SHP77 (cell line): ENCODE measurements at places on chromosomes 16 and 17.

GRCh38 chr17:31434727-31435050 lies 43.2 kb downstream of the RAB11FIP4 start:
- no peak for DNase-seq

GRCh38 chr17:43994272-43995149 lies 9.9 kb upstream of the NAGS start:
- DNase-seq: peak; percentile 29

GRCh38 chr17:58236394-58236793 lies 2.0 kb upstream of the LPO start:
- no peak for DNase-seq

- DNase-seq: no peak
Measured at GRCh38 chr17:6543079-6544010, 13.0 kb downstream of the PITPNM3 start.

DNA sequence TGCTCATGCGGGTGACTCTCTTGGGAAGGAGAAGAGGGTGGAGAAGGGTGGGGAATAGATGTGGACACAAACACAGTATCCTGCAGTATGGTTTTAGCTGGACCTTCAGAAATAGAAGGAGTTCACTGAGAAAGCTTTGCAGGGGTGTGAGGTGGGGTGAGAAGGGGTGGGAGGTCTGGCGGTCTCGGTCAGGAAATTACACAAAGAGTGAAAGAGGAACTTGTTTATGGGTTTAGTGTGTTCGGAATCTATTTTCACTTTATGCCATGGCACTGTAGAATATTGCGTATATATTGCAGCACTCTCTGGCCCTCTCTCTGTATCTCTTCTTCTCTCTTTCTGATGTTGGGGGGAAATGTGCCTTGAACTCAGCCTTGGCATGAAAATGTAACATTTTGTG lies 148.2 kb upstream of the GOT2 start:
- DNase-seq: no peak

GRCh38 chr17:74699236-74699635 lies 13.5 kb downstream of the CD300LF start:
- DNase-seq: no peak

GRCh38 chr16:20946015-20946629 lies 45.6 kb downstream of the LYRM1 start:
- no peak for DNase-seq

- DNase-seq: no peak
Measured at GRCh38 chr17:32807577-32807976, 69.3 kb downstream of the MYO1D start.

DNA sequence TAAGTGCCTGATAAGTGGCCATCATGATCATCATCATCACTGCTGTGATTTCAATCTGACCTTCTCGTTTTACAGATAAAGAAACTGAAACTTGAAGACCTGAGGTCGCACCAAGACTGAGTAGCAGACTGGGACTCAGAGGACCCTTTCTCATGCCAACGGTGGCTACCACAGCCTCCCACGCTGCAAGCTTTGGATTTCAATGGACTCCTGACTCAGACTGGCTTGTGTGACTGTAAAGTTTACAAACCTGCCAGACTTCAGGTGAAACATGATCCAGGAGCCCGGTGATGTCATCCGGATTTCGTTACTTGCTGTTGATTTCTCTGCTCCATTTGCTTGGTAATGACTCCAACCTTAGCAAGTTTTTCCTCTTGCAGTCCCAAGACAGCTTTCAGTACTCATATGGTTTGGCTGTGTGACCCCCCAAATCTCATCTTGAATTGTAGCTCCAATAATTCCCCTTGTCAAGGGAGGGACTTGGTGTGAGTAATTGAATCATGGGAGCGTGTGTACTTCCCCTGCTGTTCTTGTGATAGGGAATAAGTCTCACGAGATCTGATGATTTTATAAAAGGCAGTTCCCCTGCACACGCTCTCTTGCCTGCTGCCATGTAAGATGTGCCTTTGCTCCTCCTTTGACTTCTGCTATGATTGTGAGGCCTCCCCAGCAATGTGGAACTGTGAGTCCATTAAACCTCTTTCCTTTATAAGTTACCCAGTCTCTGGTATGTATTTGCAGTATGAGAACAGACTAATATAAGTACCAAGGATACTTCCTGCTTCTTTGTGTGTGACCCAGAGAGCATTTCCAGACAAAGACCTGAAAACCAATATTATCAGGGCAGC lies 26.7 kb upstream of the IRX6 start:
- no peak for DNase-seq

- no peak for DNase-seq
Measured at GRCh38 chr16:30368122-30368791, 2.0 kb downstream of the TBC1D10B start.

DNA sequence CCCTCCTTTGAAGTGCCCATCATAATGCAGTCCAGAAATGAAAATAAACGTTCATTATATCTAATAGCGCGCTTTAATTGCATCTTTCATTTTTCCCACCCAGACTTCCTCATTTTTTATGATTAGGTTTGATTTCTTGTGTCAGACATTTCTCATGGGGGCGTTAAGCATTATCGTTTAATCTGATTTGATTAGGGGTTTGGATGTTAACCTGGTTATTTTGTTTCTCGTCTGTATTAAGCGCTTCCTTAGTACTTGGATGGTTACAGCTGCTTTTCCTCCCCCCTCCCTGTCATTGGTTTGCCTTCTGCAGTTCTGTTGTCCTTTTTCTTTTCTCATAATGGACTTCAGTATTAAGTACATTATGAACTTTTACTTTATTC lies 540 bp downstream of the MFSD11 start:
- no peak for DNase-seq

GRCh38 chr16:57530104-57530521 lies 6.3 kb downstream of the CCDC102A start:
- DNase-seq: peak; percentile 38

- DNase-seq: no peak
Measured at GRCh38 chr16:68724797-68725196, 12.3 kb upstream of the CDH1 start.

DNA sequence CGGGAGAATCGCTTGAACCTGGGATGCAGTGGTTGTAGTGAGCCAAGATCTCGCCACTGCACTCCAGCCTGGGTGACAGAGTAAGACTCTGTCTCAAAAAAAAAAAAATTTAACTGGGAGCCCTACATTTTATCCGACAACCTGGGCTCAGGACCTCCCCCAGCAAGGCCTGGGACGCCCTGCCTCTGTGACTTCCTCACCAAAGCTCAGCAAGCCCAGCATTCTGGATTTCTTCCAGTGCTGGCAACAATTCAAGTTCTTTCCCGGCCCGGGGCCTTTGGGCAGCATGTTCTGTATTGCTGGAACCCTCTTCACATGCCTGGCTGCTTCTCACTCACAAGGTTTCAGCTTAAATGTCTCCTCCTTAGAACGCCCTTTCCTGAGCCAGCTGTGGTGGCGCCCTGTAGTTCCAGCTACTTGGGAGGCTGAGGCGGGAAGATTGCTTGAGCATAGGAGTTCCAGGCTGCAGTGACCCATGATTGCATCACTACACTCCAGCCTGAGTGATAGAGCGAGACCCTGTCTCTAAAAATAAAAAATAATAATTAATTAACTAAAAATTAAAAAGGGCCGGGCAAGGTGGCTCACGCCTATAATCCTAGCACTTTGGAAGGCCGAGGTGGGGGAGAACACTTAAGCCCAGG lies 15.9 kb upstream of the MEIOB start:
- no peak for DNase-seq

DNA sequence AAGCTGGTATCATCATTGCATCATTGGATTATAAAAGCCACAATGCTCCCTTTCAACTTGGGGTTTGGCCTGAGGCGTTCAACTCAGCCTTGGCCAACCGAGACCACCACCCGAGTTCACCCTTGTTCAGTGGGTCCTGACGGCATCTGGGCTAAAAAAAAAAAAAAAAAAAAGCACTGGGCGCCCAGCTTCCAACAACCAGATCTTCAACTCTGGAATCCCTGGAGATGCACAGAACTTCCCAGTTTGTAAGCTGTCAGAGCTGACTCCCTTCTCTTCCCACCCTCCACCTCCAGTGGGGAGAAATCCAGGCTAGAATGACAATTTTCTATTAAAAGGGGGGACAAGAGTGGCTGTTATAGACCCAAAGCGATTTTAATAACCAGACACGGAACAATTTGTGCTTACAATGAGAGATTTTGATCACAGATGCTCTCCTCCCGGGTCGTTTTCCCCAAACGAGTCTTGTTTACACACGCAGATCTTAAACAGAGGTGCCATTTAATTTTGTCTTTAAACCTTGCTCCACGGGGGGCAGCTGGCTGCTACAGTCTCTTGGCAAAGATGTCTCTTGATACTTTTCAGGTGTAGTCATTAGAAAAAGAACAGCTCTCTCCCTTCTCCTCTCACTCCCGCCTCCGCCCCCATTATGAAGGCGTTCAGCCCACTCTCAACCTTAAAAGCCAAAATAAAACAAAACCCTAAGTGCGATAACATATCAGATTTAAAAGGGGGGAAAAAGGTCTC lies 26.9 kb downstream of the GPRC5B start:
- DNase-seq: no peak

DNA sequence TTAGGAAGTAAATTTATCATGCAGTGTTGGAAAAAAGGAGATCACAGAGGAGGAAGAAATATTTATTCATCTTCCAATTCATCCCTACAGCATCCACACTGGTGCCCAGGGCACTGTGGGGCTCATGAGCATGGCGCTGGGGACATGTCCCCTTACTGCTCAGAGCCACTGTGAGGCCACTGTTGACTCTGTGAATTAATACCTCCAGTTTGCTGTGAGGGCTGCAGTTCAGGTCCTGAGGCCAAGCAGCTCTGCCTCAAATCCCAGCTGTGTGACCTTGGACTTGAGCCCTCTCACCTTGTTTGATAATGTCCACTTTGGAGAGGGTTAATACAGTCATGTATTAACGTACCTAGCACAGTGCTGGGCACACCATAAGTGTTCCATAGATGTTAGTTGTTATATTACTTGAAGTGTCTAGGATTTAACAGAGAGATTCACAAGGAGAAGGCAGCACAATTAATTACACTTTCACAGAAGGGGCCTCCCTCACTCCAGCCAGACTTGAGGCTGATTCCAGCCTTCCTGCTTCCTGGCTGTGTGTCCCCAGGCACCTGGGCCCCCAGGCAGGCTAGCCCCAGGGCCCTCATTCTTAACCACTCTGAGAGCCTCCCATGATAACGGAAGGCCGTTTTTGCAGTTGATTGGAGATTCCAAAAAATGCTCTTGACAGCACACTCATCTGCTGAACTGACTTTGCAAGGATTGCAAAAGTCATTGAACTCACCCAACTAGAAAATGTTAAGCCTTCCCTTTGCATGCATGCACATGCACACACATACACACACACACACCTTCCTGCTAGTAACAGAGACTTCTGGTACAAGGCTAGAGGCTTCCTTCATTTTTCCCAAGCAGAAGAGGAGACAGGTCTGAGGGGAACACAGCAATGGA lies 29.4 kb downstream of the KATNIP start:
- no peak for DNase-seq

DNA sequence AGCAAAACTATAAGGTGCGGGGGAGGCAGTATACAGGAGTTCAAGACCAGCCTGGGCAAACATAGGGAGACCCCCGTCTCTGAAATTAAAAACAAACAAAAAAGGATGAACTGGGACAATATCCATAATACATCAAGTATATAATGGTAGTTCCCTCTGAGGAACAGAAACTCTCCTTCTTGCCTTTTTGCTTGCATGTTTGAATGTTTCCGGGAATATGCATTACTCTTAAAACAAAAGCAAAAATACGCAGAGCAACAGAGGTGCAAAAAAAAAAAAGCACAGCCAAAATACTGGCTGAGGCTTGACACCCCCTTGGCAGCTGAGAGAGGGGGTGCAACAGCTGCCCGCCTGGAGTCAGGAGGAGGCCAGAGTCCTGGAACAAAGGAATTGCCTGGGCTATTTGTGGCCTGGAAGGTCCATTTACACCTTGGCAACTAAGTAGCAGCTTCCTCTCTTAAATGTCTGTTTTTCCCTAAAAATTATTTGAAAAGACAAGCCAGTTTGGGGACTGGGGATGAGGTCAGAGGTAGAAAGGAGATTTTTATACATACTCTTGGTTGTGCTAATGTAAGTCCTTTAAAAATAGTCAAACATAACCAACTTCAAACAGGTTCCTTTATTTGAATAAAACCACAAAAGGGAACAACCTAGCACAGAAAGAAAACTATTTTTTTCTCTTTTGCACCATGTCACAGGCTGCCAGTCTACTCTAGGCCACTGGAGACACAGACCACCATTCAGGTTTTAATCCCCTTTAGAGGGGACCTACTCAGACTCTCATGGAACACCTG lies 19.5 kb downstream of the USP7 start:
- DNase-seq: no peak

- DNase-seq: no peak
Measured at GRCh38 chr17:14845591-14846281, 419.4 kb downstream of the PMP22 start.

DNA sequence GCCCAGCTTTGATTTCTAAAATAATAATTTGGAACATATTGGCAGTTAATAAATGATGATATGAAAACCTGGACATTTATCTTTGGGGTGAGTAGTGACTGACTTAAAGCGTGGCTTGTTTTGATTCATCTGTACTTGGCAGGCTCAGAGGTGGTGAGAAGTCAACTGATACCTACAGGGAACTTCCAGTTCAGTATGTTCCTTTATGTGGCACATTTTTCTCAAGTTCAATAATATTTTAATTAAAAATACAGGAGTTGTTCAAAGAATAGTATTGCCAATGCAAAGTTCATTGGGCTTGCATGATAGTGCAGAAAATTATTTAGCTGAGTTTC lies 34.3 kb downstream of the SLC47A1 start:
- DNase-seq: no peak
